ENCODE measurements at places on chromosomes 3 and 15.
A peak's percentile ranks its signal among the peaks of the same experiment; 100 is the strongest.

DNA sequence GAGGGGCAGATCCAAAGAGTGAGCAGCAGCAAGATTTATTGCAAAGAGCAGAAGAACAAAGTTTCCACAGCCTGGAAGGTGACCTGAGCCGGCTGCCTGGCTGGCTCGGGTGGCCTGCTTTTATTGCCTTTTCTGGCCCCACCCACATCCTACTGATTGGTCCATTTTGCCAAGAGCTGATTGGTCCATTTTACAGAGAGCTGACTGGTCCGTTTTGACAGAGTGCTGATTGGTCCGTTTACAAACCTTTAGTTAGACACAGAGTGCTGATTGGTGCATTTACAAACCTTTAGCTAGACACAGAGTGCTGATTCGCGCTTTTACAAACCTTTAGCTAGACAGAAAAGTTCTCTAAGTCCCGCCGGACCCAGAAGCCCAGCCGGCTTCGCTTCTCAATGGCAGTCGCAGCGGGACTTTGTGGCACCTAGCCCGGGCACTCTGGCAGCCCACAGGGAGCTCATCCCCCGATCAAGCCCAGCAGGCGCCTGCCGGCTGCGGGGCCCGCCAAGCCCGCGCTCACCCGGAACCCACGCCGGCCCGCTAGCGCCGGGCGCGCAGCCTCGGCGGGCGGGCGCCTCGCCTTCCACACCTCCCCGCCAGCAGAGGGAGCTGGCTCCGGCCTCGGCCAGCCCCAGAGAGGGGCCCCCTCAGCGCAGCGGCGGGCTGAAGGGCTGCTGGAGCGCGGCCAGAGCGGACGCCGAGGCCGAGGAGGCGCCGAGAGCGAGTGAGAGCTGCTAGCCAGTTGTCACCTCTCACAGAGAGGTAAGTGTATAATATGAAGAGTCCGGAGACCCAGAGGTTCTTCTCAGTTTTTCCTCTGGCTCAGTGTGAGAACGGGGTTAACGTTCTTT is 339.2 kb downstream of the CHL1 start:
- no peaks in the 10 kb centered on the region for H3K36me3 ChIP-seq
- peak; percentile 71 for DNase-seq
- no peaks in the 10 kb centered on the region for H3K27me3 ChIP-seq
- H3K27ac ChIP-seq: peak overlapping the region; percentile 61

DNA sequence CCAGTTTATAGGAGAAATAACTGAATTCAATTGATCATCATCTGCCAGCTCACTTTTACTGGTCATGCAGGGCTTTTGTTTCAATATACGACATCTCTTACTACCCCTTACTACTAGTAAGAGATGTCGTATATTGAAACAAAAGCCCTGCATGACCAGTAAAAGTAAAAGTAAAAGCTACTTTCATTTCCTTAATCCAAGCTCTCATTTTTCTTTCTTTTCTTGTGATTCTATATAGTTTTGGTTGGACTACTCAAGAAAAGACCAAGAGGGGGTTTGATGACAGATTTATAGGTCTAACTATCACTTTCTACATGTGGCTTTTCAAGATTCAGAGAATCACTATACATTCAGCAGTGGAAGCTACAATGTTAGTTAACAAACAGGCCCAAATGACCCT is 1237.3 kb downstream of the ROBO2 start:
- H3K27ac ChIP-seq: no peak overlapping the region
- no peak for DNase-seq
- no peaks in the 10 kb centered on the region for H3K4me1 ChIP-seq
- H3K27me3 ChIP-seq: no peaks in the 10 kb centered on the region
- no peaks in the 10 kb centered on the region for H3K36me3 ChIP-seq

DNA sequence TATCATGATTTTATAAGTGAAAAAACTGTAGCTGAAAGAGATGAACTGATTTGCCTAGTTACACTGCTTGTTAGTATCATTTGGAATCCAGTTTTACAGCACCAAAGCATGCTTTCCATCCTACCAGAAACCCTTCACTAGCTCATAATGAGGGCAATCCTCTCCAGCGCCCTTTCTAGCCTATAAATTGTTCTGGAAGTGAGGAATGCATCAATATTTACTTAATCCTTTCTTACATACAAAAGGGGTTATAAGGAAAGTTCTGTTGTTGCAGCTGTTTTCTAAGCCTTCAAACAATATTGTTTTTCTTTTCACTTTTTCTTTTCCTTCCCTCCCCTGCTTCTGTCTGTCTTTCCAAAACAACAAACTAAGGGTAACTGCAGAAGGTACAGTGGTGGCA is 11.0 kb upstream of the PCCB start:
- no peak overlapping the region for H3K4me3 ChIP-seq
- H3K4me1 ChIP-seq: no peaks in the 10 kb centered on the region
- no peaks in the 10 kb centered on the region for H3K27me3 ChIP-seq

- no peak overlapping the region for H3K27ac ChIP-seq
- H3K36me3 ChIP-seq: peaks cover 26% of the 10 kb centered on the region
- peaks cover 28% of the 10 kb centered on the region for H3K4me1 ChIP-seq
- DNase-seq: no peak
Observed at GRCh38 chr15:44722011-44722410, 10.7 kb downstream of the B2M start.

DNA sequence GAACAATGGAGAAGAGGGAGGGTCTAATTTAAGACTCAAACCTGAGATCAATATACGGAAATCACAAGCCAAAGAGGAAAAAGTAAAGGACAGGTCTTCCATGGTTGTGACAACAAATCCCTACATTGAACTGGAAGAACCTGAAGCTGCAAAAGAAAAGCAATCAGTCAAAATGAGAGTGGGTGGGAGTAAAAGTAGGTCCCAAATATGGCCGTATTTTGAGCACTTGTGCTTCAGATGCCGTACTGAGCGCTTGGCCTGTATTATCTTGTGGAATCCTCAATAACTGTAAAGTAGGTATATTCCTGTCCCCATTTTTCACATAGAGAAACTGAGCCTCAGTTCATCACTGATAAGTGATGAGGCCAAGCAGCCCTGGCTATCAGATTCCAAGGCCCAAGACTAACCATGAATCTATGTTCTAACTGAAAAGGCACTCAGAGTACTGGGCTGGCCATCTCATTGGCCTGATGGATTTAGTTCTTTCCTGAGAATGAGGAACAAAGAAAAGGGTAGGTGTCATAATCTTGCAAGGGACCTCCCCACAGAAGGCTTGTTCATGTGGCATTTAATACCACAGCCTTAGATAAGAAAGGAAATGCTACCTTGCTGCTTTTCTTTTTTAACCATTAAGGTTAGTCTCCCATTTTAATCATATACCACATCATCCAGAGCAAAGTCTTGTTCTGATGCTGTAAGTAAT is 52.5 kb downstream of the LRRN1 start:
- no peaks in the 10 kb centered on the region for H3K27me3 ChIP-seq
- no peak for DNase-seq
- no peaks in the 10 kb centered on the region for H3K36me3 ChIP-seq
- no peak overlapping the region for H3K4me3 ChIP-seq
- H3K27ac ChIP-seq: no peak overlapping the region

DNA sequence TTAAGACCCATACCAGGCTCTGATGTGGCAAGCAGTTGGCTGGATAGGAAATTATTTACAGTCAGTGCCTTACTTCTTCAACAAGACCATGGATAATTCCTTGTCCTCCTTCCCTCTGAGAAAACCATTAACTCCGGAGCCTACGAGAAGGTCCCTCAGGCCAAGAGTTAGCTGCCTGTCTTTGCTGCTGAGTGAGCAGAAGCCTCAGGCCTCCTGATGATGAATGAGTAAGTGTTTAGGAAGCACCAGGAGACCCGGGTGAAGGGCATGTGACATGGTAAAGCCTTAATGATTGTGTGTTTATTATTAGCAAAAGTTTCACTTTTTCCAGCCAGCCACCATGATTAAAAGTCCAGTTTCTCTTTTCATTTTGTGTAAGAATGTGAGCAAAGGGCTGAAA is 174.9 kb upstream of the TOPAZ1 start:
- DNase-seq: no peak
- no peak overlapping the region for H3K27ac ChIP-seq
- no peak overlapping the region for H3K4me3 ChIP-seq
- H3K4me1 ChIP-seq: no peaks in the 10 kb centered on the region
- peaks cover 4% of the 10 kb centered on the region for H3K27me3 ChIP-seq

DNA sequence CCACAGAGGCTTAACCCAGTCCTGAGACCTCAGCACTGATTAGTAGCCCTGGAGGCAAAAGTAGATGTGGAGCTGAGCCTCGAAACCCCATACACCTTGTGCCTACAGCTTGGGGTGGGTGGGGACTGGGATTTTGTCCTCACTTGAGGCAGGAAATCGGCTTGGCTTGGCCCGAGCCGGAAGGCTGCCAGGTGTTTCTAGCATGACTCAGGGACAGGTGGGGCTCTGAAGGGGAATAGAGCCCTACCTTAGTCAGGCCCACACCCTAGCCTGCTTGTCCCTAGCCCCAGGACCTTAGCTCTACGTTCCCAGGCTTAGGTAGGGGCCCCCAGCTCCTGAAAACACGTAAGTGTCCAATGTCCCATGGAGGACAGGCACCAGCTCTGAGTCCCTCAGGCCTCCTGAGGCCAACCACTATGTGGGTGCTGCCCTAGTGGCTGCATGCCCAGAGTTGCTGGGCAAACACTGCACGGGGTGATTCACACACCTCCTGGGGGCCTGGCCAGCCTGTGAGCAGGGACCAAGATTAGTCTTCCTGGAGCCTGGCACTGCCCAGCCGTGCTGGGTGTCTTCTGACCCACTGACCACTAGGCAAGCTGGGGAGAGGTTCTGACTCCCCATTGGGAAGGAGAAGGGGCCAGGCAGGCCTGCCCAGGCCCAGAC is 3.1 kb downstream of the MST1R start:
- H3K27me3 ChIP-seq: no peaks in the 10 kb centered on the region
- peaks cover 35% of the 10 kb centered on the region for H3K4me1 ChIP-seq
- H3K27ac ChIP-seq: peak overlapping the region; percentile 76
- H3K36me3 ChIP-seq: peaks cover 8% of the 10 kb centered on the region

- no peak for DNase-seq
- no peak overlapping the region for H3K4me3 ChIP-seq
- H3K36me3 ChIP-seq: no peaks in the 10 kb centered on the region
- H3K27ac ChIP-seq: no peak overlapping the region
- no peaks in the 10 kb centered on the region for H3K27me3 ChIP-seq
Observed at GRCh38 chr15:92035551-92035950, 182.0 kb downstream of the SLCO3A1 start.

GRCh38 chr3:16072420-16073110 is 101.9 kb upstream of the GALNT15 start:
- H3K27ac ChIP-seq: no peak overlapping the region
- no peaks in the 10 kb centered on the region for H3K36me3 ChIP-seq
- H3K4me1 ChIP-seq: no peaks in the 10 kb centered on the region

DNA sequence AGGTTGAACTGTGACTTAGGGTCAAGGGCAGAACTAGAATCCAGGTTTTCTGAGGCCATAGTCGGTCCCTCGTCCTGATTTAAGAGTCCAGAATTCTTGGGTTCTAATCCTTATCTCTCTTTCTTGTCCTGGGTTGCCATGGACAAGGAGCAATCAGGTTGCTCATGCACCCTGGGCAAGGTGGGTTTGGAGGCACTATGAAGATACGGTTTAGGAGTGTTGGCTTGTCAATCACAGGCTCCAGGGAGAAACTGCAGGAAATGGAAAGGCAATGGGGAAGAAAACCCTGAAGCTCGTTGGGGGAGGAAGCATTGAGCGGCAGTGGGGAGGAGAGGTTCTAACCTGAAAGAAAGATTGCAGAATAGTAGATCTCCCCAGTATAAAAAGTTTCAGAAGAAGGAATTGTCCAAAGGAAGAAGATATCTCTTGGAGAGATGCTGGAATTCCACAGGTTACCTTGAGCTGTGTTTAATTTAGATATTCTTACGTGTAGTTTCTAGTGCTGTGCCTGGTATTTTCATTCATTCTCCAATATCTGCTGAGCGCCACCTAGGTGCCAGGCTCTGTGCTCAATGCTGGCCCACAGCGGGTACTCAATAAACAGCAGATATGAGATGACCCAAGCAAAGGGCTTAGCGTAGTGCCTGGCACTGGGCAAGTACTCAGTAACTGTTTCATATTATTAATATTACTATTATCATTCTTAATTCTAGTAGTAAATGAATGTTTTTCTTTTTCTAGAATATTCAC is 2.0 kb downstream of the ACAN start:
- H3K27ac ChIP-seq: no peak overlapping the region
- H3K27me3 ChIP-seq: peaks cover 70% of the 10 kb centered on the region
- H3K4me3 ChIP-seq: no peak overlapping the region
- no peaks in the 10 kb centered on the region for H3K36me3 ChIP-seq

DNA sequence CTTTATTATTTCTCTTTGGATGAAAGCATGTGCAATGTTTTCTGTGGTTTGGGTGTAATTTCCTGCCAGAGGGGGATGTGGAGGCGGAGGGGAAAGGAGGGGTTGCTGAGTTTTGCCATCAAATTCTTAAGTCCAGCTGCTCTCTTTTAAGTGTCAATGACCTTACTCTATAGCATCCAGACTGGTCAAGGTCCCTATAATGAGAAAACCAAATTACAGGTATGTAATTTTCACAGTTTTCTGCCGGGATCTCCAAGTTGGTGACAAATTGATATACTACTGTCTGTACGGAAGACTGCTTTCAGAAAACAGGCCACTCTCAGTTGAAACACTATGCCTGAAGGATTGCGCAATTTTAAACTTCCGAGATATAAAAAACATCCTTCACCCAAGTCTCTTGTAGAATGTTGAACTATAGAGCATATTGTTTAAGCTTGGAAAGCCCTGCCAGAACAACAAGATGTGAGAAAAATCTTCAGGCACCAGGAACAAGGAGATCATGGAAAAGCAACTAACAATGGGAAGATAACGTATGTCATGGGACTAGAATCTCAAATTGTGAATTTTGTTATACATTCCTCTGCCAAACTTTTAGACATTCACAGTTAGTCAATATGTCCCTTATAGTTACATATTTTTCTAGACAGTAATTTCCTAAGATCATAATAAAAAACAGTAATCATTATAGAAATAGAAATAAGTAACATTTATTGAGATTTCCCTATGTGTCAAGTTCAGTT is 300.7 kb upstream of the SATB1 start:
- H3K4me3 ChIP-seq: no peak overlapping the region
- H3K27ac ChIP-seq: no peak overlapping the region
- no peak for DNase-seq
- H3K4me1 ChIP-seq: peaks cover 7% of the 10 kb centered on the region
- no peaks in the 10 kb centered on the region for H3K27me3 ChIP-seq

GRCh38 chr15:41018534-41018933 is 65.3 kb downstream of the CHAC1 start:
- no peaks in the 10 kb centered on the region for H3K27me3 ChIP-seq
- H3K4me3 ChIP-seq: no peak overlapping the region

- DNase-seq: no peak
- H3K36me3 ChIP-seq: no peaks in the 10 kb centered on the region
- H3K27me3 ChIP-seq: no peaks in the 10 kb centered on the region
- no peak overlapping the region for H3K4me3 ChIP-seq
Observed at GRCh38 chr15:67999320-68000100, 54.6 kb upstream of the PIAS1 start.

DNA sequence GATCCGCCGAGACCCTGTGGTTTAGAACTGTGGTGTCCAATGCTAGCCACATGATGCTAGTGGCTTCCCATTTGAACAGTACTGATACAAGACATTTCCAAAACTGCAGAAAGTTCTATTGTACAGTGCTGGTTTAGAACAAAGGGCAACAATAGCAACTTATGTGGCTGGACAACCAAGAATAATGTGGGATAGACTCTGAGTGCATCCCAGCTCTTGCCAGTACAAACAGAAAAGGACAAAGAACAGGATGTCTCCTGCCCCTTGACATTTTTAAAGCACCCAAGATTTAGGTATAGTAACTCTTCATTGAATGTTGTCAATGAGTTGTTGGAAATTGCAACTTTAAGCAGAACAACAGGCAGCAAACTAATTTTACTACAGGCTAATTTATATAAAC is 107.3 kb downstream of the ZNF385D start:
- no peak overlapping the region for H3K4me3 ChIP-seq
- no peaks in the 10 kb centered on the region for H3K36me3 ChIP-seq

- DNase-seq: no peak
- no peaks in the 10 kb centered on the region for H3K4me1 ChIP-seq
- H3K4me3 ChIP-seq: no peak overlapping the region
- no peaks in the 10 kb centered on the region for H3K27me3 ChIP-seq
- H3K27ac ChIP-seq: no peak overlapping the region
Observed at GRCh38 chr3:175288621-175289020, 429.5 kb downstream of the NAALADL2 start.

Measured in upper lobe of right lung (tissue), 1 donor.